ENCODE measurements at places on chromosomes 7 and 10.

DNA sequence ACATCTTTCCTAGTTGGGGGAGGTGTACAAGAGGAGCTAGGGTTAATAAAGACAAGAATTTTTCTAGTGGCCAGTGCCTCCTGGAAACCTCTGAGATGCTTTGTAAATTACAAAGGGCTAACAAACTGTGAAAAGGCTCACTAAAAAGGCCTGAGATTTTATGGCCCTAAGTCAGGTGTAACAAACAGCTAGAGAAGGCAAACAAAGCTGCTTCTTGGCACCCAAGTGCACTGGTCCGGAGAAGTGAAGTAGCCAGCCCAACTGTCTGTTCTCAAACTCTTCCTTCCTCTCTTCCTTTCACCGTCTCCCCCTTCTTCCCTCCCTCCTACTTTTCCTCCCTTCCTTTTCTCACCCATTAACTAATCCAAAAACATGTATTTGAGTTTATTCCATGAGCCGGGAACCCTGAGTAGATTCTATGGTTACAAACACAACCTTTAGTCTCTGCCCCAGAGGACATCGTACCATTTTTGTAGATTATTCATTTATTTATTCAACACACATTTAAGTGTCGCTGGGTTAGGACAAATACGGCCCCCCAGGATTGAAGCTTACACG is 143.4 kb upstream of the PCGF5 start:
- no peak for DNase-seq

- DNase-seq = peak; percentile 86
Observed at GRCh38 chr10:119306514-119306951, 99.2 kb downstream of the GRK5 start.

- no peak for DNase-seq
Observed at GRCh38 chr10:42648512-42648911, 10.1 kb upstream of the ZNF33B start.

DNA sequence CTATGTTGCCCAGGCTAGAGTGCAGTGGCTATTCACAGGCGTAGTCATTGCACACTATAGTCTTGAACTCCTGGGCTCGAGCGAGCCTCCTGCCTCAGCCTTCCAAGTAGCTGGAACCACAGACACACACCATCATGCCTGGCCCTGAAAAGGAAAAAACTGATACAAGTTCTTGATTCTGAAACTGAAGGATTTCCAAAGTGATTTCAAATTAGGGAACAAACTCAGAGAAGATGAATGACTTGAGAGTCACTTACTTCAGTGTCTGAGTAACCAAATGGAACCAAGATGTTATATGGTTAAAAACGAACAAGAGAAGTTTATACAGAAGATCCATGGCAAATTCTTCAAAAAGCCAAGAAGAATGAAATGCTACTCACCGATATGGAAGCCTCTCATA is 14.4 kb downstream of the CWF19L1 start:
- DNase-seq = no peak

GRCh38 chr10:24821986-24822385 is 98.3 kb upstream of the ARHGAP21 start:
- DNase-seq = peak; percentile 18

DNA sequence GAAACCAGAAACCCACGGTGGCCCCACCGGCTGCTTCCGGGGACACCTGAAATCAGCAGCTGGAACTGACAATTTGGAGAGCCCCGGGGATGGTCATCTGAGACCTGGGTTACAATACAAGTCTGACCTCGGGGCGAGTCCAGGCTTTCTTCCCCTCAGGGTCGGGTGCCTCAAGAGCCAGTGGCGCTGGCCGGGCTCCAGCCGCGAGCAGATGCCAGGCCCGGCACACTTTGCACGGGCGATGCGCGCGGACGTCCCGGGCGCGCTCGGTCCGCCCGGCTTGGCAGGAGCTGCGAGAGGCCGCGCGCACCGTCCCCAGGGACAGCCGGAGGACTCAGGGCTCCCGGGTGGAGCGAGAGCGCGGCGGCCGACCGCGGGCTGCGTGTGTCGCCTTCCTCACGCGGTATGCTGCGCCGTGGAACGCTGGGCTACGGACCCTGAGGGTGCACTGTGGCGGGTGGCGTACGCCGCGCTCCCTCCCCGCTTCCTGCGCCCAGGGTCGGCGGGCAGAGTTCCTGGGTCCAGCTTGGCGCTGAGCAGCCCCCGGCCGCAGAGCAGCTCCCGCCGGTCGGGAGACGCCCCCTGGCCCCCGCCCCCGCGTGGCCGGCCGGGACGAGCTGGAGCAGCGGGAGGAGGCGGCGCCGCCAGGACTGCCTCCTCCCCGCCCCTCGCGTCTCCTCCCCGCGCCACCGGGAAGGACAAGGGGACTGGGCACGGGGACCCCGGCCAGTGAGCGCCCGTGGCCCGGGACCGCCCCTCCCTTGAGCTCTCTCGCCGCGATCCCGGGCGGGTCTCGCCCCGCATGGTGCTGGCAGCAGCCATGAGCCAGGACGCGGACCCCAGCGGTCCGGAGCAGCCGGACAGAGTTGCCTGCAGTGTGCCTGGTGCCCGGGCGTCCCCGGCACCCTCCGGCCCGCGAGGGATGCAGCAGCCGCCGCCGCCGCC is at the start of gene RBM20:
RBM20 (plus strand) TSS at position 684 of the 945 bp plus-strand sequence; CDS start at position 803, 119 bp downstream.
- DNase-seq = peak; percentile 13

DNA sequence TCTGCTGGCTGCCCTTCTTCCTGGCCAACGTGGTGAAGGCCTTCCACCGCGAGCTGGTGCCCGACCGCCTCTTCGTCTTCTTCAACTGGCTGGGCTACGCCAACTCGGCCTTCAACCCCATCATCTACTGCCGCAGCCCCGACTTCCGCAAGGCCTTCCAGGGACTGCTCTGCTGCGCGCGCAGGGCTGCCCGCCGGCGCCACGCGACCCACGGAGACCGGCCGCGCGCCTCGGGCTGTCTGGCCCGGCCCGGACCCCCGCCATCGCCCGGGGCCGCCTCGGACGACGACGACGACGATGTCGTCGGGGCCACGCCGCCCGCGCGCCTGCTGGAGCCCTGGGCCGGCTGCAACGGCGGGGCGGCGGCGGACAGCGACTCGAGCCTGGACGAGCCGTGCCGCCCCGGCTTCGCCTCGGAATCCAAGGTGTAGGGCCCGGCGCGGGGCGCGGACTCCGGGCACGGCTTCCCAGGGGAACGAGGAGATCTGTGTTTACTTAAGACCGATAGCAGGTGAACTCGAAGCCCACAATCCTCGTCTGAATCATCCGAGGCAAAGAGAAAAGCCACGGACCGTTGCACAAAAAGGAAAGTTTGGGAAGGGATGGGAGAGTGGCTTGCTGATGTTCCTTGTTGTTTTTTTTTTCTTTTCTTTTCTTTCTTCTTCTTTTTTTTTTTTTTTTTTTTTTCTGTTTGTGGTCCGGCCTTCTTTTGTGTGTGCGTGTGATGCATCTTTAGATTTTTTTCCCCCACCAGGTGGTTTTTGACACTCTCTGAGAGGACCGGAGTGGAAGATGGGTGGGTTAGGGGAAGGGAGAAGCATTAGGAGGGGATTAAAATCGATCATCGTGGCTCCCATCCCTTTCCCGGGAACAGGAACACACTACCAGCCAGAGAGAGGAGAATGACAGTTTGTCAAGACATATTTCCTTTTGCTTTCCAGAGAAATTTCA is 1.7 kb downstream of the ADRB1 start:
- DNase-seq = peak; percentile 9

DNA sequence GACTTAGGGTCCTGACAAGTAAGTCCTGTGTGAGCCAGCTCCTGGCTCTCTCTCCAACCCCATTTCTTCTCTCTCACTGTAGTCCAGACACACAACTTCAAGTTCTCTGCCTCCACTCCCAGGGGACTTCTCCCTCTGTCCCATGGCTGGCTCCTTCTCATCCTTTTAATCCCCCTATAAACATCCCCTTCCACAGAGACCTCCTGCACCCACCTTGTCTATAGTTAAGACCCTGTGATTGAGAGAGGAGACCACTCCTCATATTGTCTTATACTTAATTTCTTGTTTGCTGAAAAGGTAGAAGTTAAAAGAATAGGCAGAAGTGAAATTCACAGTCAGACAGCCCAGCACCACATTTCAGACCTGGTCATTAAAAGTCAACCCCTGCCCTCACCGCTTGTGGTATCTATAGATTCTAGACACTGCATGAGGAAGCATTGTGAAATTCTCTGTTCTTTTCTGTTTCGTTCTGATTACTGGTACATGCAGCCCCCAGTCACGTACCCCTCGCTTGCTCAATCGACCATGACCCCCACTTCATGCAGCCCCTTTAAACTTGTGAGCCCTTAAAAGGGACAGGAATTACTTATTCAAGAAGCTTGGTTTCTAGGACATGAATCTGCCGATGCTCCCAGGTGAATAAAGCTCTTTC is 125.6 kb upstream of the FRMD4A start:
- no peak for DNase-seq

DNA sequence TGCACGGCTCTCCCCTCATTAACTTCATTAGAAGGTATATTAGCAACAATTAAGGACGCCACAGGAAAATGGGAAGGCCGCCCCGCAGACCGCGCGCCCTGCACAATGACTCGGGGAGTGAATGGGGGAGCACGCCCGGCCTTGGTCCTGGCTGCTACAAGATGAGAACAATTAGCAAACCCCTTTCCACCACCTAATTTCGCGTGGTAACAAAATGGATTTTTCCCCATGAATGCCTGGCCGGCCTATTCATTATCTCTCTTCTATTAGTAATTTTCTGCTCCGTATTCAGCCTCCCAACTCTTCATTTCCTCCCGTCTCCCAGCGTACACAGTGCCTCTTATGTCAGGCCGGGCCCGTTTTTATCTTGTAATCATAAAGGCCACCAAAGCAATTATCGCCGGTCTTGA is 346.9 kb downstream of the DNAJB6 start:
- no peak for DNase-seq

DNA sequence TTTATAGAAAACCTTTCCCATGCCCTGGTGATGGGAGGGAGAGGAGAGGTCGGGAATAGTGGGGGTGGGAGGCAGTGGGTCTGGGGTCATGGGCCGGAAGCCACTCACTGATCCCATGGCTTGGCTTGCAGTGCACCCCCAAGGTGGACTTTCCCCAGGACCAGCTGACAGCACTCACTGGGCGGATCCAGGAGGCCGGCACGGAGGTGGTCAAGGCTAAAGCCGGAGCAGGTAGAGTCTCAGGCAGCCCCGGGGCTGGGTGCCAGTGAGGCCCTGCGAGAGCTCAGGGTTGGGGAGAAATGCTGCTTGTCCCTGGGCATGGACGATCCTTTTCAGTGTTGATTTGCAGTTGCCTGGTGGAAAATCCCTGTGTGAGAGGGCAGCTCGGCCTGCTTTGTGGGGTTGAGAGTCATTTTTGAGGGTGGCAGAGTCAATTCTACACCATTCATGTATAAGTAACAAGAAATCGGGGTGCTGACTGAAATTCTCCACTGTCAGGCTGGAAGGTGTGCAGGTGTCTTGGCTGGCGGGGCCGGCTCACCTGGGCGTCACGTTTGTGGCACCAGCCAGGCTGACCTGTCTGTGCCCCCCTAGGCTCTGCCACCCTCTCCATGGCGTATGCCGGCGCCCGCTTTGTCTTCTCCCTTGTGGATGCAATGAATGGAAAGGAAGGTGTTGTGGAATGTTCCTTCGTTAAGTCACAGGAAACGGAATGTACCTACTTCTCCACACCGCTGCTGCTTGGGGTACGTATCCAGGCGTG is 16.5 kb downstream of the MDH2 start:
- no peak for DNase-seq

- no peak for DNase-seq
Observed at GRCh38 chr10:114026189-114027040, 17.3 kb upstream of the ADRB1 start.

DNA sequence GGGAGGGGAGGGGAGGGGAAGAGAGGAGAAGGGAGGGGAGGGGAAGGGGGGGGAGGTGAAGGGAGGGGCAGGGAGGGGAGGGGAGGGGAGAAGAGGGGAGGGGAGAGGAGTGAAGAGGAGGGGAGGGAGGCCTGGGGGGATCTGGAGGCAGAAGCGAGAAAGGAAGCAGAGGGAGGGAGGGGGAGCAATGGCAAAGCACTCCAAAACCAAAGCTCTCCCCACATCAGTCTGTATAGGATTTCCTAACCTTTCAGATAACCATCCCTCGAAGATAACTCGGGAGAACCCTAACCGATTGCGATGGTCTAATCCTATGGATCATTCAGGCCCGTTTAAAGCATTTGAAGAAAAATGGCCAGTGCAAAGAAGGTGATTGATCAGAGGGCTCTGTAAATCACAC is 19.0 kb downstream of the EBF3 start:
- DNase-seq = no peak

- no peak for DNase-seq
Observed at GRCh38 chr10:94363251-94363565, 469 bp upstream of the NOC3L start.
